Adrenal gland (tissue), 19 donors: ENCODE measurements at places on chromosomes 5 and 9. TPM values are rescaled to one million over a fixed set of nuclear protein-coding genes. Genes with fewer than 3 reads are reported as not detected.

The AUH gene
- total RNA-seq, result 45.0 TPM

The LCN12 gene
- total RNA-seq, result 9.4 TPM

The LOX gene
- total RNA-seq, result 6.3 TPM

The HCN1 gene
- 0.11 TPM for total RNA-seq

The CCDC192 gene
- total RNA-seq, result not detected

DNA sequence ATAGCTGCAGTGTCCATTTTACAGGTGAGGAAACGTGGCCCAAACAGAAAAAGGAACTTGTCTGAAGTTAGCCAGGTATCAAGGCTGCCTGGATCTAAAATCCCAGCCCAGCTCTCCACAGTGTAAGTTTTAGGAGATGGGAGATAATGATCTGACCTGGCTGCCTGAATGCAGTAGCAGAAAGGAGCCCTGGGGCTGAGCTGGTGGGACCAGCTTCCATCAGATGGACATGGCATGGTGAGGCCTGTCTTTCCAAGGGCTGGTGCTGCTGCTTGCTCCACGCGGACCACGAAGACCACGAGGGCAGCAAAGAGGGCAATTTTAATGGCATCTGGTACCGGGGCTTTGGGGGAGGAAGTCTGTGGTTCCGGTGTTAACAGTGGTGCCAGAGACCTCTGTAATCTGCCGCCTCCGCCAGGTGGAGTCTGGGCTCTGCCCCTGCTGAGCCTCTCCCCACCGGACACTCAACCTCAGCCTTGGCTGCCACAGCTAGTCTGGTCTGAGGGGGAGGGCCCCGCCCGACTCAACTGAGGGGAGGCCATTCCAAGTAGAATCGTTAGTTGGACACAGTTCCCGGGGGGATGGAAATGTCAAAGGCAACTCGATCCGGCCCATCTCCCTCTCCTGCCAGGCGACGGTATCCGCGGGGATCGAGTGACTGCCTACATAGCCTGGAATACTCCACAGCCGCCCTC is 650 bp downstream of the MYORG start:
- peak; percentile 63 for DNase-seq

GRCh38 chr9:32398207-32398606 is 13.8 kb downstream of the ACO1 start:
- DNase-seq, result no peak

DNA sequence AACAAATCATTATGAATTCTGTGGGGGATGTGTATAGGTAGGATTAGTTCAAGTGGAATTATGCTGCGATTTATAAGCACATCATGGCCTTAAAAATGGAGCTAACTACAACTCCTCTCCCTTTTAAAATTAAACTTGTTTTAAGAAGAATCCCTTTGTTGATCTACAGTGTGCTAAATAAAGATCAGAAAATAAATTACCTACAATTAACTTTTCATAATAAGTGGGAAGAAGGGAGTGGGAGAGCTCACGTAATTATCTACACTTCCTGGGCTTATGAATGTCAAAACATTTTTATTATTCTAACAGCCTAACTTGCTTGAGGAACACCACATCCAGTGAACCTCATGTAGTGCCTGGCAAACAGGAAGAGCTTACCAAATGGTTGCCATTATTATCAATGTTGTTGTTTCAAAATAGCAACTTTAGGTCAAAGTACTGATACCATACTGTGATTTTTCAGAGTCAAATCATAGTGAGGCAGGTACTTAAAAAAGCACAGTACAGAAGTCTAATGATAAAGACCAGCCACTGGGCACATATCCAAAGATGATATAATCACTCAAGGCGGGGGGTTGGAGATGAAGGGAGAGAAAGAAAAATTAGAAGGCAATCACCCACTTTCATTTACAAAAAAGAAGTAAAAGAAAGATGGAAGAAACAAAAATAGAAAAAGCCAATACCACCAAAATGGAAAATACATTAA is 174.0 kb downstream of the RAPGEF6 start:
- DNase-seq, result no peak

DNA sequence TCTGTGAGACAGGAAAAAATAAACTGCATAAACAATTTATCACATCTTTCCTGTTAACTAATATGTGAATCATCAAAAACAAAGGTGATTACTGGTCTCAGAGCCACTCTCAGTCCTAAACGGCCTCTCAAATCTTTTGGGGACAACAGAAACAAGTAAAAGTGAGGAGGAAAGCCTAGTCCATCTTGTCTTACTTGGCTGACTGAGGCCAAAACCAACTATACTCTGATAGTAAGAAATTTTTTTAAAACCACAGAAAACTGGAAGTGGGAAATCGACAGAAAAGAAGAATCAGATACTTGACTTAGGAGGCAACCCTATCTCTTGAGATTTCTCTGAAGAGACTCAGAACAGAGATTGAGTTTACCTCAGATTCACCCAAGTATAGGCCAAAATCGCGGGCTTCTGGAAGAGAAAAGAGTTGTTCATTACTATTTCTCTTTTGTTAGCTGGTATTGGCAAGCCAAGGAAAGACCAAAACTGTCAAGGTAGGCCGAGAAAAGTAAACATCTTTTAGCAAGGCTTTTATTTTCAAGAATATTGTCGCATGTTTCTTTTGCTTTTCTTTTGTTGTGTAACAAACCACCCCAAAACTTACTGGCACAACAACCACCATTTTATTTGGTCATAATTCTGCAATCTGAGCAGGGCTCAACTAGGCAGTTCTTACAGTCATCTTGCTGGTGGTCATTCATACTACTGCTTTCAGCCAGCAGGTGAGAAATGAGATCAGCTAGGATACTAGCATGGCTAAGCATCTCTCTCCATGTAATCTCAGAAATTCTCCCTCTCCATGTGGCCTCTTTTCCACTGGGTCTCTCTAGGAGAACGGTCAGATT is 46.1 kb downstream of the RFX3 start:
- no peak for DNase-seq

GRCh38 chr5:58746321-58746720 is 163.4 kb downstream of the RAB3C start:
- DNase-seq, result no peak
